ENCODE measurements at places on chromosomes 11 and 22. TPM values are rescaled to one million over a fixed set of nuclear protein-coding genes. Genes with fewer than 3 reads are reported as not detected.

NLRP10 gene
- not detected for total RNA-seq

MRGPRX1 gene
- total RNA-seq: not detected

BCO2 gene
- total RNA-seq: 92.2 TPM

XKR3 gene
- not detected for total RNA-seq

DNA sequence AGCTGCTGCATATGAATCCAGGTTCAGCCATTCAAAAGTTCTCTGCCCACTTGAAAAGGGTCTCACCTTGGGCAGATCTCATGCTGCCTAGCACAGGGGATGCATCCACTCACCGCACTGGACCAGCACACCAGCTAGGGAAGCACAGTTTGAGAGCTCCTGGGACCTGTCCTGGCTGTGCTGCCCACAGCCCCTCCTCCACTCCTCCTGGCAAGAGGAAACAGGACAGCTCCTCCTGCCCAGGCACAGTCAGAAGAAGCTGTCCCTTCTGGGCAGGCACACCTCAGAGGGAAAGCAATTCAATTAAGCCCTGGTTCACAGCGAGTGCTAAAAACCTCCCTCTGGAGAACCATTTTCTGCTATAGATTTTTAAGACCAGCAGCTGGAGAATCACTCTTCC is 146.7 kb downstream of the ST3GAL4 start:
- DNase-seq: no peak

- DNase-seq: no peak
Measured at GRCh38 chr11:67117176-67117575, 1.9 kb upstream of the KDM2A start.

DNA sequence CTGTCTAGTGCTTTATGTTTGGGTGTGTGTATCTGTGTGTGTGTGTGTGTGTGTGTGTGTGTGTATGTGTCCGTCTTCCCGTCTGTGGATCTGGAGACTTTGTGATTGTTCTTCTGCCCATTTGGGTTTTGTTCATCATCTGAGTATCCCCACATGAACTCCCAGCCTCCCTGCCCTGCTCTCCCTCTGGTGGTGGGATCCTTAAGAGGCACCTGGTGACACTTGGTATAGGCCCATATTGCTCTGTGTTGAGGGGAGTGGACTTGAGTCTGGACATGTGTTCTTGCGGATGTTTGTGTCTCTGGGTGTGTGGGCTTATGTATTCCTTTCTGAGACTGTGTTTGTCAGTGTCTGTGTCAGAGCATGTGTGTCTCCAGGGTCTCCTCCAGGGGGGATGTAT is 15.3 kb downstream of the RCOR2 start:
- no peak for DNase-seq

GRCh38 chr11:7534042-7534378 is 20.2 kb downstream of the PPFIBP2 start:
- DNase-seq: no peak

DNA sequence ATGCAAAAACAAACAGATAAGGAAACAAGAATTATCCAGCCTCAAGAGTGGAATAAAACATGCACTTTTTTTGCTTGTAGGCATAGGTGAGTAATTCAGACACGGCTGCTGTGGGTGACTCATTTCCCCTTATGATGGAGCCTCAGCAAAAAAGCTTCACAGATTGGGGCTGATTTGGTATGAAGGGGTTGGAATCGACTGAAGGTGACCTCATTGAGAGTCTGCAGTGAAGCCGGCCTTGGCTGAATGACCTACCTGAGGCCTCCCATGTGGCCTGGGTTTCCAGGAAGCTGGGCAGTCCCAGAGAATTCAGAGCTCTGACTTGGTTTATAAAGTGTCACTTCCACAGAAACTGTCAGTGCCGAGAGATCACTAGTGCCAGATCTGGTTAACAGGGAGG is 34.2 kb upstream of the VPREB1 start:
- no peak for DNase-seq

- no peak for DNase-seq
Measured at GRCh38 chr11:8063324-8063723, 17.7 kb upstream of the TUB start.

GRCh38 chr22:33110562-33111163 is 52.5 kb upstream of the SYN3 start:
- no peak for DNase-seq

- DNase-seq: no peak
Measured at GRCh38 chr11:121154486-121155314, 53.7 kb downstream of the TECTA start.
